ENCODE measurements at places on chromosomes 1 and 21.

- no peak for DNase-seq
These were observed 26.2 kb downstream of the TRIM67 start for GRCh38 chr1:231188072-231188471.

DNA sequence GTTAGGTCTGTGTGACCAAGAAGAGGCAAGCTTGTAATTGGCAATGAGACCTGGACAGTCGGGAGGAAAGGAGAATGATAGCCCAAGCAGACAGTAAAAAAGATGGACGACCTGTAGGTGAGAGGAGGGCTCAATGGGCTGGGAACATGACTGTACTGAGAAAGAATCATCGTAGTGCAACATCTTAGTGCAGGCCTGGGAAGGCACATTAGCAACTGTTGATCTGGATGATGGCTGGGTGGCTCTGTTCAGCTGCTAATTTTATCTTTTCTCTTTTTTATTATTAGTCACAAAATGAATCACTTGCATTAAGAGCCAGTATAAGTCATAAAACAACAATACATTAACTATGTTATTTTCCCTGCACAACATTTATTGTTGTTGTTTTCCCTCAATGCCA, 32.9 kb downstream of the IFI44 start:
- DNase-seq, result no peak

DNA sequence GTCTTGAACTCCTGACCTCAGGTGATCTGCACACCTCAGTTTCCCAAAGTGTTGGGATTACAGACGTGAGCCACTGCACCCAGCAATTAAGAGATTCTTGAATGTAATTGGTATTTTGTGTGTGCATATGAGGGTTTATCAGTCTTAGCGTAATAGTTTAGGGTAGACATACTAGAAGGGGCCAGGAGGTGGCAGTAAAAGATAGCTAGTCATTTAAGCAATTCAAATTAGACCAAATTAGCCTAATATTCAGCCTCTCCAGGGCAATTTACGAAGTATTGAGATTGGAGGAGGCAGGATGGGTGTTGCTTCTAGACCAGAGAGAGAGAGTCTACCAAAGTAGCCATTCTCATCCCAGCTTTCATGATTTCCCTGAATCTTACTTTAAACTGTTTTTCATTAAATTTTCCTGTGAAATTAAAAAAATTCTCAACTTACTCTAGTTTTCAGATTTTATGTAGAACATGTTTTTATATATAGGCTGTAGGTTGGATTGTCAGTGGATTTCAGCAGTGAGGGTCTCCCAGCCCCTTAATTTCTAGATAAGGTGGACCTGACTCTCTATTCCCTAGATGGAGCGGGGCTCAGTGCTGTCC, 119.7 kb downstream of the HHAT start:
- DNase-seq, result no peak

DNA sequence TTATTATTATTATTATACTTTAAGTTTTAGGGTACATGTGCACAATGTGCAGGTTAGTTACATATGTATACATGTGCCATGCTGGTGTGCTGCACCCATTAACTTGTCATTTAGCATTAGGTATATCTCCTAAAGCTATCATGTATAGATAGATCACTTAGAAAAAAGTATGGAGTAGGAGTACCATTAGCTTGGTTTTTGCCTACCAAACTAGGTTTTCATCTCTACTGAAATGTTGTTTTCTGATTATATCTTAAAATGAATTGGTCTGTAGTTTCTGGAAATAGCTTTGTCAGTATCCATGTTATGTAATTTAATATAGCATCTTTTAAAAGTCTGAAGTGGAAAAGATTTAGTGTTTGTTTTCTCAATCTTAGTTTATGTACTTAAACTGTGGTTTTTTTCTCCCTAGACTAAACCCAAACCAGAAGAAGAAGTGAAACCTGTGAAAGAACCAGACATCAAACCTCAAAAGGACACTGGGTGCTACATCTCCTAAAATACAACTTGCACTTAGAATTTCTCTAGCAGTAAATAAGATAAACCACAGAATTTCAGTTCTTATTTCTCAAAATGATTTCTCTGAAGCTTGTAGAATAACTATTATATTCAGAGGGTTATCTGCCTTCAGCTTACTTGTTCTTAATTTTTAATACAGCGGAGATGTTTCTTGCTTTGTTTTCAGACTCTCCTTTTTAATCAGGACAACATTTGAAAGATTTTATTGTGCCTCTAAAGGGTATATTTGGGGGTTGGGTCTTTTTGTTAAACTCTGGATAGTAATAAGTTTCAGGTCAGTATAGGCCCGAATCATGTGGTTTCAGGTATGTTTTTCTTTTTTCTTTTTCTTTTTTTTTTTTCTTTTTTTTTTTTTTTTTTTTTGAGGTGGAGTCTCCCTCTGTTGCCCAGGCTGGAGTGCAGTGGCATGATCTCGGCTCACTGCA, 4.5 kb upstream of the FAM177B start:
- DNase-seq, result no peak

DNA sequence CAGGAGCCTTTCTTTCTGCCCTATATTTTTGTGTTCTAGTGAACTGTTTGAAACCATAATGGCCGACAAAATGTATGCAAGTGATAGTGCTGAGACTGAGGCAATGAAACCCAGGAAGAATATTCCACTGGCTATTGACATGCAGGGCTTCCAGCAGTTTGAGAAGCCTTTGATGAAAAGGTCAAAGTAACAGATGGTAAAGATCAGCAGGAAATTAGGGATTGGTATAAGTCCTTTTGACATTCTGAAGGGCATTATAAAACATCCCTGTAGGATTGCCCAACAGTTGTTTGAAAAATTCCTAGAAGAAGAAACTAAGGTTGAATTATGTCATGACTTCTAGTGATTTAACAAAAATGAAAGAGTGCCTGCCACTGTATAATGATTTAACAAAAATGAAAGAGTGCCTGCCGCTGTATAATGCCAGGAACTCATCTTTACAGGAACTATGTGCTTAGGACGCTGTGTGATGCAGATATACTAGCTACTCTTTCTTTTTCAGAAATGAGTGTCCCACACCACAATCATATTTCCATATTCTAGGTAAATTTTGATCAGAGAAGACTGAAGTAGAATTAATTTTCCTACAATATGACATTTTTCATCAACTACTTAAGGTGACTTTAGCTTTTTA, 283.9 kb upstream of the ST6GALNAC5 start:
- no peak for DNase-seq

DNA sequence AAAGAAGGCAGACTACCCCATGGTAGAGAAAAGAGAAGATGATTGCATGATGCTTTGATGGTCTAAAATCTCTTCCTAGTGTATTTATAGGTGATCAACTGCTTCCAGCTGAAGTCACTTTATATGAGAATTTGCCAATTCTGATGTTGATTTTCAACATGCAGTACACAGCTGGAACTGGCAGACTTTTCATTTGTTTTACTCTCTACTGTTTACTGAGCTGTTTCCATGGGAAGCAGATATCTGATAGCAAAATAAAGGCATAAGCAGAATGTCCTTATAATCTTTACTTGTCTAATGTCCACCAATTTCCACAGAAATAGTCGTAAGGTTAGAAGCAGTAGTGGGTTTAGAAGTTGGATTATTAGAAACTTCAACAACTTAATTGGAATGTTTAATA, 74.9 kb downstream of the SYDE2 start:
- no peak for DNase-seq

- DNase-seq, result no peak
These were observed 403.3 kb downstream of the KCTD3 start for GRCh38 chr1:215970406-215970805.

GRCh38 chr1:203331224-203331623, 19.7 kb downstream of the FMOD start:
- DNase-seq, result no peak

GRCh38 chr1:246482805-246483568, 24.1 kb downstream of the SMYD3 start:
- no peak for DNase-seq

DNA sequence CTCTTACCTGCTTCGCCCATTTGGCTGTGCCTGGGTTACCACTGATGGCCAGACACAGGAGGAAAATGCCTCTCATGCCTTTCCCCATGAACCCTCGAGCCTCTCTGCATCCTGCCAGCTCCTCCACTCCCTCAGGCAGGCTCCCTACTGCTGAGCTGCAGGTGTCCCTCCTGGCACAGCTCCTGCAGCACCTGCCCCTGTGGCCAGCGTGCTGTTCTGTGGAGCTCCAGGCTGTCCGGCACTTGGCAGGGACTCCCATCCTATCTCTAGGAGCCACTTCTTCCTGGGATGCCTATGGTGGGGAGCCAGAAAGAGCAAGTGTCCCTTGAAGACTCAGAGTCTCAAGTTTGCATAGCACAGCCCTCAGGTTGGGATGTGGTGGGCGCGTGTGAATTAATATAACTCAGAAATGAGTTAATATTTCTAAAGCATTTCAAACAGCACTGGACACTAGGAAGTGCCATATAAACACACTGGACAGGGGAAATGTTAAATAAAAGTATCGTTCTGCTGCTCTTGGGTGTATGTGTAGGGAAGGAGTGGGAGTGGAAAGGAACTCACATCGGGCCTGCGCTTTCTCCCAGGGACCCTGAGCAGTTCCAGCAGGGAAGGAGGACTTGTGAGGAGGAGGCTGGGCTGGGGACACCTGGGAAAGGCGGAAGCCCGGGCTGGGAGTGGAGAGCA, 2.7 kb downstream of the LRRC71 start:
- no peak for DNase-seq

GRCh38 chr1:226486161-226486560, 62.4 kb upstream of the STUM start:
- DNase-seq, result no peak

DNA sequence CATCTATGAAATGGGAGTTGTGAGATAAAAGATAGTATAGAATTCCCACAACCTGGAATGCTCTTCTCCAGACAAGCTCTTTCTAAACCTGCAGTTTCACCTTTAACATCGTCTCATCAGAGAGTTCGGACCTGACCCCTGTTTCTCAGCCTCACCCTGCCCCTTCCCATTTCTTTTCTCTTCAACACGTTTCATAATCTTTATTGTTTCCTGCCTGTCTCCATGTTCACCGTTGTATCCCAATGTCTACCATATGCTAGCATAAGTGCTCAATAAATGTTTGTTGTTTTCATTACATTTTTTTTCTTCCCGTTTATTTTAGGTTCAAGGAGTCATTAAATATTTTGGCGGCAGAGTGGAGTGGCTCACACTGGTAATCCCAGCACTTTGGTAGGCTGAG, 32.4 kb downstream of the SESN2 start:
- no peak for DNase-seq

GRCh38 chr1:184405094-184405800, 18.4 kb downstream of the C1orf21 start:
- no peak for DNase-seq

- no peak for DNase-seq
These were observed 5.4 kb downstream of the PNRC2 start for GRCh38 chr1:23964790-23965740.

- DNase-seq, result no peak
These were observed 12.1 kb upstream of the SGIP1 start for GRCh38 chr1:66521721-66522365.

DNA sequence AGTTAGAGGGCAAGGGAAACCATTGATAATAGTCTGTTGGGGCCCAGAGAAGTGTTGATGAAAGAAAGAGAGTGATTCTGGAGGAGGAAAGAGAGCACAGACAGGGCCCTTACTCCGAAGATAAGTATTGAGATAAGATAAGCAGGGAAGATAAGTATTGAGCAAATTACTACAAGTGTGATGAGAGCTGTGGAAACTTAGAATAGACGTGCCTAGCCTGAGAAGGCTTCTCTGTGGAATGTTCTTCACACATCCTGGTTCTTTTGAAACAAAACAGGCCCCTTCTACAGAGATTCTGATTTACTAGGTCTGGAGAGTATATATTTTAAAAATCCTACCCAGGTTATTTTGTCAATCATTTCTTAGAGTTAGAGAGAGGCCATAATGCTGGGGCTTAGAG, 26.4 kb downstream of the FNBP1L start:
- no peak for DNase-seq

DNA sequence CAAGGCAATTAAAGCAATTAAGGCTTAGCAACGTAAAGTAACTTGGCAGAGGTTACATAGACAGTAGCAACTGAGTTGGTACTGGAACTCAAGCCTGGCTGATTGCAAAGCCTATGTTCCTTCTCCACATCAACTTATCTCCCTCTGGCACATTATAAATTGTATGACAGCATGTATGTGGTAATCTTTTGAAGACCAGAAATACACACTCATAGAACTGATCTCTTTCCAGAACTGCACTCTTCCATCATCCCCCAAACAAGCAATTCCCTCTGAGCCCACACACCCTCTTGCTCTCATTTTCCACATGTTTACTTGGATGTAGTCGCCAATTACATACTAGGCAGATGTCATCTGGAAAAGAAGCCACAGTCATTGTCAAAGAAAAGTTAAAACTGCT, 502.2 kb downstream of the PLPP3 start:
- no peak for DNase-seq

DNA sequence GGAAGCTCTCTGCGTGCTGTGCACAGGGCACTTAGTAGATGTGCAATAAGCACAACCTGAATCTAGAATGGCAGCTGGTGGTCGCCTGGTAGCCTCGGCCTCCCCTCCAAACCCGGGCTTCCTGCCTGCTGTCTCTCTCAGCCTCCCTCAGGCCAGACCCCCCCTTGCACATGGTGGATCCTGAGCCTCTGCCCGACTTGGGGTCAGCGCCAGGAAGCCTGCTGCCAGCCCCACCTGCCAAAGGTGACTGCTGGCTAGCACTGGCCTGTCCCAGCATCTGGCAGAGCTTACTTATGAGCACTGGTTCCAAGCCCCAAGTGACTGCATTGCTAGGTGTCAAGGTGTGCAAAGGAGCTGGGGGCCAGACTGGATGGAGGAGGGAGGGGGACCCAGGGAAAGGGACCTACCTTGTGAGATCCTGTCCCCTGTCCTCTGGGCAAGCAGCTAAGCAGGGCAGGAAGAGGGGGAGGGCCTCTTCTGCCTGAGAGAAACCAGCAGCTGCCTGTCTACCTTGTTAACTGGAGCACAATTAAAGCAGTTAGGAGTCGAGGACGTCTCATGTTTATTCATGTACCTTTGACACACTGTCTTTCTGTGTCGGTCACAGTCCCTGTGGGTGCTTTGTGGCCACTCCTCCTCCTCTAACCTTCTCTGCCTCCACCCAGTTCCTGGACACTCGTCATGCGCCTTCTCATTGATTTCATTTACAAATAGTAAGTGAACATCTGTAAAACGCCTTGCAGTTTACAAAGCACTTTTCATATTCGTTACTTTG, 100.9 kb downstream of the DDX20 start:
- no peak for DNase-seq

- DNase-seq, result no peak
These were observed 5.4 kb downstream of the NEK7 start for GRCh38 chr1:198162091-198162767.

DNA sequence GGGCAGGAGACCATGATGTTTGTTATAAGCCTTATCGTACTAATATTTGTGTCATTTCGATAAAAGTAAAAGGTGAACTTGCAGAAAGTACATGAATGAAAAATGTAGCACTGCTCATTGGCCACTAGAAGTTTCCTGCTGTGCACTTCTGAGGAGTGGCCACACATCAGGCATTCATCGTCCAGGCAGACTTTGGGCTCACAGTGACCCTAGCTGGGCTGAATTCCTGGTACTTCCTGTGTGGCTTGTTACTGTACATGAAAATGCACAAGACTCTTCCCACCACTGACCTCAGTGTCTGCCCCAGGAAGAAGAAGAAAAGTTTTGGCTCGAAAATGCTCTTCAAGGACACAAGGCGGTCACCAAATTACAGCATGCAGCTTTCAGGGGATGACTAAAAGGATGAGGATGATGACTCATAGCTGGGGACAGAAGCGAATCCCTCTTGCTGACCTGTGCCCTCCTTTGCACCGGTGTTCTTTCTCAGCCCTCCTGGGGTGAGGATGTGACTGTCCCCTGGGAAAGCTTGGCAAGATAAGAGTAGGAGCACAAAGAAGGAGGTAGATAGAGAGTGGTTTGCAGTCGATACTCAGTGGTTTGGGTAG, 252.4 kb upstream of the KAZN start:
- no peak for DNase-seq

GRCh38 chr1:13976485-13976884, 276.5 kb downstream of the PRDM2 start:
- DNase-seq, result no peak

Measured in activated T-helper 1 cell treated with Interleukin-2 at 50 U/mL for 16 hours (primary cell).